Stimulated activated CD4-positive, alpha-beta T cell treated with anti-CD3 and anti-CD28 coated beads, Interleukin-4, amount 100 ng/mL, for 4 hours (primary cell): ENCODE measurements at places on chromosomes 5 and 9.
A peak's percentile ranks its signal among the peaks of the same experiment; 100 is the strongest.

DNA sequence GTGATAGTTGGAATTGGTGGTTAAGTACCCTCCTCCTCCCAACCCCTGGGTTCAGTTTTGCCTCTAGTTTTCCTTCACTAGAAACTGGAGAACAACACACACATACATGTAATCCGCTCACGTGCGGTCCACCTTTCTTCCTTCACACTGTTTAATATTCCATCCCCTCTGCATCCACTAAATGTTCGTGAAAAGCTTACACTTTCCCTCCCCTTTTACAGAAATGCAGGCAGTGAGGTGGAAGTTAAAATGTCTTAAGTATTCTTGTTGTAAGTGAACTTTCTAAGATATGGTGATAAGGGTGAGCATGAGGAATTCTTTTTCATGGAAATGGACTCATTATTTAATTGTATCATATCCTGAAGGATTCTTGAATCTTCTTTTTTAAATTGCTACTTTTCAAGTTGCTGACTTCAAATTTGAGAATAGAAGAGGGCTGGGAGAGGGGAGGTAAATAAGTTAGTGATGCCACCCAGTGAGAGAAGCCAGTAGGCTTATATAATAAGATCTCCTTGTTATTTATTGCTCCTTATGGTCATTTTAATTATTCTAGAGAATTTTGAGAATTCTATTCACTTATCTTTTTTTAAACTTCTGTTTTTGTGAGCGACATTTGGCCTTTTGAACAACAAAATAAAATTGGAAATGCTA, 90.2 kb downstream of the TLE4 start:
- no peak for DNase-seq

GRCh38 chr9:83959061-83959460, 21.0 kb downstream of the HNRNPK start:
- no peak for DNase-seq

DNA sequence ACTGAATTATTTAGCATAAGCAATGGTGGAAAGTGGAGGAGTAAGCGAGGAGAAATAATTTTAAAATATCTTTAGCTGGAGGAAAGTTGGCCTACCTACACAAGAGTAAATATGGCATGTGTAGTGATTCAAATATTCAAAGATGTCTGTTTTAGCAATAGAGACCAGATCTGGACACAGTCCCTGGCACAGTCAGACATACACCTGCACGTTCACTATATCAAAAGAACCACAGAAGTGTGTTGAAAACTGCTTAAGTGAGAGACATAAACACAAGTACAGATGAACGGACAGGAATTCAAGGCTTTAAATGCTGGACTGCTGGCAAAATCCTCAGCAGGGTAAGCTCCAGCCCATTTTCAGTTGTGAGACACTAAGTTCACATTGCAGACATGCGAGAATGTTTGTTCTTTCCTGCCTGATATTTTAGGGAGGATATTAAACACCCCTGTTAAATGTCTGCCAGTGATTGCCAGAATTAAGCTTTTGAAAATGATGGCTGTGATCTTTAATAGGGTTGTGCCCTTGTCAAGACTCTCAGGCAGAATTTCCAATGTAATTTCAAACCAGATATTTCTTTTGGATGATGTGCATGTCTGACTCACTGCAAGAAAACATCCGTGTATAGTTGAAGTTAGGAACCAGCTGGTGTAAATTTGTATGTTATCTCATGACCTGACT, 810.6 kb downstream of the TLE4 start:
- DNase-seq = no peak

- no peak for DNase-seq
These were observed 117.5 kb upstream of the OR13F1 start for GRCh38 chr9:104386425-104387069.

- no peak for DNase-seq
These were observed 25.8 kb downstream of the ZBTB34 start for GRCh38 chr9:126886034-126886822.

GRCh38 chr9:127109212-127109711, 13.2 kb downstream of the ANGPTL2 start:
- DNase-seq = no peak

DNA sequence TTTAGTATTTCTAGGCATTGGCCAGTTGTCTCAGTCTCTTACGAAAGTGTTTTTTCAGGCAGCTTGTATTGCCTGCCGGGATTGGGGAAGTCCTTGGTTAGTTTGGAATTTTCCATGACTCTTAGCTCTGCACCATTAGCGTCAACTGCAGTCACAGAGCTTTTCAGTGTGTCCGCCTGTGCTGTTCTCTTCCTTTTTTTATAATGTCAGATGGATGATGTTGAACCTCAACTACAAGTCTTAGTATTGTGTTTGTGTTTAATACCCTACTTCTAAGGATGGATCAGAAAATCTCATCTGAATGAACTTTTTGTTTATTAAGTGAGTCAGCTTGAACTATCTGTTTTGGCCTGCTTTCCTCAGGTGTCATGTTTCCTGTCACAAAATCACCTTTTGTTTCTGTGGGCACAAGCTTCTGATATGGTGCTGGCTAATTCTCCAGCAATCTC, 33.1 kb downstream of the ATP6V0E1 start:
- no peak for DNase-seq

DNA sequence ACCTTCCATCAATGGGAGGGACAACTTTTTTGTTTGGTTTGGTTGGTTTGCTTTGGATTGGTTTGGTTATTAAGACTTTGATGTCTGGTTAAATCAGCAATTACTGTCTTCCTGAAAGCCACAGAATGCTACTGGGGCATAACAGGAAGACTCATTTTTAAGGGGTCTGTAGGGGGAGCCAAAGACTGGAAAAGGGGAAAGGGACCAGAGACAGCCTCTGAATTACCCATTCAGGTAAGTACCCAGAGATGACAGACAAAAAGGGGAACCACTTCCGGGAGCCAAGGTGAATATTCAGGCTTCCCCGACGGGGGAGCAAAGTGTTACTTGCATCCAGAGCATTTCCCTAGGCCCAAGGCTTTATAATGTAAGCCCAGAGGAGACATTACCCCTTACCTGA, 4.6 kb upstream of the FEM1C start:
- no peak for DNase-seq

GRCh38 chr5:132981288-132981687, 17.9 kb upstream of the AFF4 start:
- DNase-seq = no peak

GRCh38 chr9:95506678-95507463, 9.9 kb downstream of the PTCH1 start:
- DNase-seq = peak; percentile 29

GRCh38 chr5:109439590-109439989, 29.8 kb upstream of the PJA2 start:
- no peak for DNase-seq

DNA sequence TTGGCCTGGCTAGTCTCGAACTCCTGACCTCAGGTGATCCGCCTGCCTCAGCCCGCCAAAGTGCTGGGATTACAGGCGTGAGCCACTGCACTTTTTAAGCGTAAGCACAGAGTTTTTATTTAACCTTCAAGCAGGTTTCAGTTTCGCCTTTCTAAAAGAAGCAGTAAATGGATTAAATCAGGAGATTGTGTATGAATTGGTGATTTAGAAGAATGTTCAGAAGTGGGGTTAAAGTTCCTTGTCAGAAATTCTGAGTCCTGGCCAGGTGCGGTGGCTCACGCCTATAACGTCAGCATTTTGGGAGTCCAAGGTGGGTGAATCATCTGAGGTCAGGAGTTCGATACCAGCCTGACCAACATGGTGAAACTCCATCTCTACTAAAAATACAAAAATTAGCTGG, 12.2 kb downstream of the HSPA4 start:
- no peak for DNase-seq
